ENCODE measurements at places on chromosomes 4 and X. TPM values are rescaled to one million over a fixed set of nuclear protein-coding genes. Genes with fewer than 3 reads are reported as not detected.

- no peak for DNase-seq
Measured at GRCh38 chr4:81811562-81812293, 340.0 kb upstream of the RASGEF1B start.

- no peak for DNase-seq
Measured at GRCh38 chr4:112818594-112818965, 181.6 kb downstream of the LARP7 start.

- DNase-seq, result no peak
Measured at GRCh38 chr4:42523066-42523718, 125.9 kb downstream of the SHISA3 start.

- no peak for DNase-seq
Measured at GRCh38 chr4:74104145-74104544, 5.2 kb upstream of the CXCL2 start.

GRCh38 chr4:41442810-41443209 is 95.1 kb upstream of the LIMCH1 start:
- DNase-seq, result no peak

- no peak for DNase-seq
Measured at GRCh38 chr4:139589336-139590018, 33.5 kb upstream of the SETD7 start.

- no peak for DNase-seq
Measured at GRCh38 chrX:153409414-153410101, 1.7 kb upstream of the ZFP92 start.

DNA sequence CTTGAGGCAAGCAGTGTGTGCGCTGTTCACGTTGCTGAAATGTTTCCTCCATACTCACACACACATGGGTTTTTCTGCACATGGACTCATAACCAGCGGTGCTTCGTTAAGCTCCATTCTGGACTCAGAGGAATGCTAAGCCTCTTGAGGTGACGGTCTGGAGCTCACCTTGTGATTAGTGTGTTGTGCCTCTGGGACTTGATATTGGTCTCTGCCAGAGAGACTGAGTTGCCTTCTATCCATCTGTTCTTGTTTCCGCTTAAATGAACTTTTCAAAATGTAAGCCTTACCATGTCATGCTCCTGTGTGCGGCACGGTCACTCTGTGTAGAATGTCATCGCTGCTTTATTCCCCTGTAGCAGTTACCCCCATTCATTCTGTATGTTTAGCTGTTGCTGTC is 42.5 kb downstream of the ADD1 start:
- no peak for DNase-seq

DNA sequence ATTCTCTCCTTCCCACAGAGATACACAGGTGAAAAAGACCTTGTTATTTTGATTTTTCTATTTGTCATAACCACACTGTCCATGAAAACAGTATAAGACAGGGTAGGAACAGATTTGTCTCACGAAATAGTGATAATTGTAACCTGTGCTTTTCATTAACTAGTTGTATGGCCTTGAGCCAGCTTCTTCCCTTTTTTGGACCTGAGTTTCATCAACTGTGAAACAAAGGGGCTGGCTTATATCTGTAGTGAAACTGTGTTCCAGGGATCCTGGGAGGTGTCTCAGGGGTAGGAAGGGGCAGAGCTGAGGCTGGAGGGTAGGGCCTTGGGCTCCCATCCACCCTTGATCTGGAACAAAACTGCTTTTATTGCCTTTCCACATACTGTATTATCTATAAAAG is 50.9 kb downstream of the MED28 start:
- DNase-seq, result no peak

DNA sequence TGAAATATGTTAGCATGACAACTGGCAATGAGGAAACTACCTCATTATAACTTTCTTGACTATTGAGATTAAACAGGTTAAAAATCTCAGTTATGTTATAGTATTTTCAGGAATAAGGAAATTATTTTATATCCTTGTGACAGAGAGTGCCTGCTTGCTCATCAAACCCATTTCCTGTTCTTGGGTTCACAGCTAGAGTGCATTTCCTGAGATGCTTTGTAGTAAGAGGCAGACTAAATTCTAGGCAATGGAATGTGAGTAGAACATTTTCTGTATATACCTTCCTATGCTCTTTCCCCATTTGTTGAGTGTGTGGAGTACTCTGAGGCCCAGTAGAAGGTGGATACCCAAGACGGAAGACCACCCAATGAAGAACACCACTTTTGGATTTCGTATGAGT is 96.9 kb upstream of the CASK start:
- DNase-seq, result no peak

- no peak for DNase-seq
Measured at GRCh38 chr4:10022346-10023049, 1.2 kb upstream of the SLC2A9 start.

TMEM165 gene
- total RNA-seq, result 253 TPM

NAT8L gene
- not detected for total RNA-seq

All from stomach (tissue), 19 donors.